Caudate nucleus (tissue), 63 donors: ENCODE measurements at places on chromosomes 7 and 10.

DNA sequence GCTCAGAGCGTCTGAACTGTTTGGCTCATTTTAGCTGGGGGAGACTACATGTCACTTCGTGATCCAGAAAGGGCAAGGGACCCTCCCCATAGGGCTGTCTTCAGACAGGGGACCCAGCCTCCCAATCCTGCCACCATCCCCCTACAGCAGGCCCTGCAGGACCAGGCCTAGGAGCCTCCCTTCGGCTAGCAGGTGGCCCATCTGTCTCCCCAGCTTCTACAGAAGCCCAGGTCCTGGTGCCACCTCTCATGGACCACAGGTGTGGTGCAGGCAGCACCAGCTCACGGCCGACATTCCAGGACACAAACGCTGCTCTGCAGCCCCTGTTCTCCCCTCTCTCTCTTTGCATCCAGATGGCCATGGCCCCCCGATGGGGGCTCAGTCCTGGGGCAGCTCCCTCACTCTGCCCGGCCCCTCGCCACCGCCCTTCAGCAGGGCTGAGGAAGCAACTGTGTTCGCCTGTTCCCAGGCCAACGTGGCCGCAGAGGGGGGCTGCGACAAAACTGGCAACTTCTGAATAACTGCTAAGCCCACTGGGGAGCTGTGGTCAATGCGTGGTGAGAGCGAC is 10.3 kb downstream of the TECPR1 start:
- no peak for DNase-seq

DNA sequence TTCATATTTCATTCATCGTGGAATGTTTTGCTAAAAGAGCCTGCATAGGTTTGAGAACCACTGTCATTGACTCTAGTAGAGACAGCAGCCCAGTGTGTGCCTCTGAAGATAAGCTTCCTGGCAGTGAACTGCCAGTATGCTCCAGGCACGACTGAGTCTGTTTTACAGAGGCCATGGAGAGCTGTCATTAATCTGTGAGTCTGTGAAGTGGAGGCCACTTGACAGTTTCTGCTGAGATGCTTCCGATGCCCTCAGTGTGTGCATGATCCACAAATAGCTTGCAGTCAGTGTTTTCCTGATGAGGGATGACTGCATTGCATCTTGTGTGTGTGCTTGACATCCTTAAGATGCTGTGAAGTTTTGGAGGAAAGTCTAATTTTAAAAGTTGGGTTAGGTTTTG is 162.2 kb downstream of the PFKFB3 start:
- DNase-seq: no peak

DNA sequence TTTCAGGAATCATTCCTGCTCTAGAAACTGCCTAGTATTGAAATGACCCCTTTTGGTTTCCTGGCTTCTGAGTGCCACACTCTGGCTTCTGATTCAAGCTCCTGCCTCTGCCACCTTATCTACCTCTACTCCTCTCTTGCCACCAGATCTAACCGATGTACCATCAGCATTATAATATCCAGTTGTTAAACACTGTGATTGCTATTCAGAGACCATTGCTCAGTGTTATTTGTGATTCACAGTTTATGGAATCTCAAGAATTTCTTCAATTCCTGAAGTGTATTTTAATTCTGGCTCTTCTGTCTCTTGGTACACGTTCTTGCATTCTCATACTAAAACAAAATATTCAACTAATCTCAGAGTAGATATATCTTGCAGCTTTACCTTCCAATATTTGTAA is 88.7 kb downstream of the DYNC1I1 start:
- no peak for DNase-seq

DNA sequence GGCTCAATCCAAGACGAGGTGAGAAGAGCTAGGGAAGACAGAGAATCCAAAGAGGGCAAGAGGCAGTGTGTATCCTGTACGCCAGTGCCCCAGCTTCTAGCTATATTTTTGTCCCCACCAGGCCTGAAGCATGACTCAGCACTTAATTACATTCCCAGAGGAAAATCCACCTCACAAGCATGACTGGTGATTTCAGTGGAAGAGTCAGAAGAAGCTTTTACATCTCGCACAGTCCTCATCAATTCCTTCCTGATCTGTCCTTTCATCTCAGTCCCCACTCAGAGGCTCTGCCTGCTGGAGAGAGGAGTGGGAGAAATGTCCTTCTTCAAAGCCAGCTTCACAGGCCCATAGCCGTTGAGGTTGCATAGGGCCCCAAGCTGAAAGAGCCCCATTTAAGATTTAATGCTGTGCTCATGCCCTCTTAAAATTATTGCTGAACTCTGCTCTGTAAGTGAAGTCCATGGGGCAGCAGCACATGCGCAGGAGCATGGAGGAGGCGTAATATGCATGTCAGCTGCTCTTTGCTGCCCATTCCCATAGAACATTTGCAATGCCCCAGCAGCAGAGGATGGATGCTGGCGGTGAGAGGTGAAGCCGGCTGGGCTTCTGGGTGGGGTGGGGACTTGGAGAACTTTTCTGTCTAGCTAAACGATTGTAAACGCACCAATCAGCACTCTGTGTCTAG is 39.0 kb upstream of the AOAH start:
- no peak for DNase-seq

DNA sequence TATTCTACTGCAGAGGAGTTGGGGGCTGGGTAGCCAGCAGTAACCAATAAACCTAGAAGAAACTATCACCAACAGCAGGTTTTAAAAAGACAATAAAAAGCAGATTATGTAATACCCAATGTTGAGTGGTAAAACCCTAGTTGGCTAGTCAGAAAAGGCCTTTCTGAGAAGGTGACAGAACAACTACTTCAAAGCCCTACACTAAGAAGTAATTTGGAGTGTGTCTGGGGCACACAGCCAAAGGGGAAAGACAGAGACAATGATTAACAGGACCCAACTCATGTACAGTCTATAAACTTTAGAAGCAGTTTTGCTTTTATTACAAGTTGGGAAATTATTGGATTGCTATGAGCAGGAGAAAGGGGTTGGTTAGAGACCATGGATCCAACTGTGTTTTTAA is 77.2 kb upstream of the TMEM106B start:
- no peak for DNase-seq

DNA sequence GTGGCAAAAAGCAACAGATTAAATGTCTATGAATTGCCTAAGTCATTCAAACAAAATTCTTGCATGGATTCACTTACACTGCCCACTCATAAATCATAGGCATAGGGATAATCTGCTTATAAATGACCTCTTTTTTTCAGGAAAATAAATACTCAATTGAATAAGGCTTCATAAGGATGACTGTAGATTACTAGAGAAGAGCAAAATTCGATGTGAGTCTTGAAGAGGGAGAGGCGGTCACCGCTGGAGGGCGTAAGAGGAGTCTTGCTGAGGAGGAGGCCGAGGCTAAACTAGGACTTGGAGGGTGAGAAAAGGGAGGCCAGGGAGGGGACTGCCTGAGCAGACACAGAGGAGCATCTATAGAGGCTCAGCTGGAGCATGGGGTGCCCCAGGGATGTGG is 135.4 kb upstream of the RSU1 start:
- DNase-seq: no peak

DNA sequence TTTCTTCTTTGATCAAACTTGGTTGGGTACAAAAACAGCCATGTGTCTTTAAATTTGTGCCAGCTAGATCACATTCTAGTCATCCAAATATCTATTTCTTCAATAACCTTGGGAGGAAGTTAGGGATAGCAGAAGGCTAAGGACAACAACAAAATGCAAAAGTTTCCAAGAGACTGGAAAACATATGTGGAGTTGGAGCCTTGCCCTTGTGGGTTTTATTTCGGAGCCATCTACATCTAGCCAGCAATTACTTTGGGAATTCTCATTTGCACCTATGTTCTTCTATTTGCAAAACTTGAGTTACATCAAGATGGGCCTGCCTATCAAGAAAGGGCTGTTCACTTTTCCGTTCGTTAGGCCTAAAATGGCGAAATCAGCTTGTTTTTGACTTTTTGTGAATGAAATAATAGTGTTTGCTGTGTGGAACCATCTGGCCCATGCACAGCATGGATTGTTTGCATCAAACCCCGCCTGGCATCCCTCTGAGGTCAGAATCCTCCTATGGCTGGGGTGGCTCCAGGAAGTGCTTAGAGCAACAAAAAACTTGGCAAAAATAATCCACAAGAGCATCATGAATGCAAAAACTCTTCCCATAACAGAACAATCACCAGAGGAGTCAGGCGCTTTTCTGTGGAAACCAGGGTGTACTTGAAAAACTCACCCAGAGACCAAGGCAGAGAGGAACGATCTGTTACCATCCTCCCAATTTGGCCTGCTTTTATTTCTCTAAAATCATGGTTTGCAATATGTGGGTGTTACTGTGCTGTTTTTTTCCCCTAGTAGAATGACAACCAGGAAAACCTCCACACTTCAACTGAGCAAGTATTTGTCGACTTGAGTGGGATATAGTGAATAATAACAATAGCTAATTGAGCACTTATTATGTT is 36.2 kb upstream of the XPNPEP1 start:
- no peak for DNase-seq

- DNase-seq: no peak
Observed at GRCh38 chr7:27140126-27140857, 3.2 kb downstream of the HOXA5 start.

GRCh38 chr10:12401466-12401865 is 52.1 kb downstream of the CAMK1D start:
- DNase-seq: no peak

DNA sequence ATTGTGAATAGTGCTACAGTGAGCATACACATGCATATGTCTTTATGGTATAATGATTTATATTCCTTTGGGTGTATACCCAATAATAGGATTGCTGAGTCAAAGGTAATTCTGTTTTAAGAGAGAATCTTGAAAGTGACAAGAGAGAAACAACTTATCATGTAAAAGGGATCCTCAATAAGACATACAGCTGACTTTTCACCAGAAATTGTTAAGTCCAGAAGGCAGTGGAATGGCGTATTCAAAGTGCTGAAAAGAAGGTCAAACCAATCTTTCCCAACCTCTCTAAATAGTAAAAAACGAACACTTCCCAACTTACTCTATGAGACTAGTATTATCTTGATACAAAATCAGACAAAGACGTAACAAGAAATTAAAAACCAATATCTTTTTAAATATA is 59.8 kb downstream of the LHFPL3 start:
- no peak for DNase-seq

DNA sequence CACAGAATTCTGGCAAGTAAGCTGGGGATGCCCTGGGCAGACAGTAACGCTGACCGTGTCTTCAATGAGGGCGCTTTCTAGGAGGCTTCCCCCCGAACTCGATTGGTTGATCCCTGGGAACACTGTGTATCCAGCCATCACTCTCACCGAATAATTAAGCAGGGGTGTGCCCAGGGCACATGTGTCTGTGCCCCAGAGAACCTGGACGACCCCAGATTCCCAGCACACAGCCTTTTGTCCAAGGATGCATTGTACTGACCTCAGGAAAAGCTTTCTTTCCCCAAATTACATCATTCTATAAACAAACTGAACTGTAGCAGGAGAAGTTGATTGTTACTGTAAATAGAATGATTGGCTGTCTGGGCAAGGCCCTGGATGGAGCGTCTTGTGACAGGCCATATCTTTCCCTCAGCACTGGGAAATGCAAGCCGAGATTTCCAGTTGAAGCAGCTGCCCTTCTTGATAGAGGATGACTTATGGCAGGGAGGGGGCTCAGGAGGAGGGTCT is 6.6 kb upstream of the DEPP1 start:
- no peak for DNase-seq

- no peak for DNase-seq
Observed at GRCh38 chr10:89419548-89419947, 5.2 kb downstream of the IFIT5 start.

- peak; percentile 12 for DNase-seq
Observed at GRCh38 chr10:102465466-102465865, 14.1 kb upstream of the C10orf95 start.

DNA sequence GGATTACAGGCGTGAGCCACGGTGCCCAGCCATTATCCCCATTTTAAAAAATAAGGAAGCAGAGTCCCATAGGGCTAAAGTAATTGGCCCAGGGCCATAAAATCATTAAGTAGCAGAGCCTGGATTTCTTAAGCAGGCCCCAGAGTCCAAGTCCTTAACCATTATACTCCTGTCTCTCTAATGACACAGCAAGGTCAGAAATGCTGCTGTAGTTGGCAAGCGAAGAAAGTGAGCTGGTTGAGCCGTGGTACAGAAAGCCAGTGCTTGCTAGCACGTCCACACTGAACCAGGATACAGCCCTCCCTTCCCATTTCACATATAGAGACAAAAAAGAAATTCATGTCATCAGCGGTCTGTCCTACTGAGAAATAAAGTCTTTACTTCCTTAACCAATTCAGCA is 562.7 kb downstream of the GALNT17 start:
- DNase-seq: no peak

- no peak for DNase-seq
Observed at GRCh38 chr10:95391164-95391563, 100.4 kb upstream of the PDLIM1 start.

- no peak for DNase-seq
Observed at GRCh38 chr7:157662110-157662791, 325.4 kb downstream of the DNAJB6 start.

DNA sequence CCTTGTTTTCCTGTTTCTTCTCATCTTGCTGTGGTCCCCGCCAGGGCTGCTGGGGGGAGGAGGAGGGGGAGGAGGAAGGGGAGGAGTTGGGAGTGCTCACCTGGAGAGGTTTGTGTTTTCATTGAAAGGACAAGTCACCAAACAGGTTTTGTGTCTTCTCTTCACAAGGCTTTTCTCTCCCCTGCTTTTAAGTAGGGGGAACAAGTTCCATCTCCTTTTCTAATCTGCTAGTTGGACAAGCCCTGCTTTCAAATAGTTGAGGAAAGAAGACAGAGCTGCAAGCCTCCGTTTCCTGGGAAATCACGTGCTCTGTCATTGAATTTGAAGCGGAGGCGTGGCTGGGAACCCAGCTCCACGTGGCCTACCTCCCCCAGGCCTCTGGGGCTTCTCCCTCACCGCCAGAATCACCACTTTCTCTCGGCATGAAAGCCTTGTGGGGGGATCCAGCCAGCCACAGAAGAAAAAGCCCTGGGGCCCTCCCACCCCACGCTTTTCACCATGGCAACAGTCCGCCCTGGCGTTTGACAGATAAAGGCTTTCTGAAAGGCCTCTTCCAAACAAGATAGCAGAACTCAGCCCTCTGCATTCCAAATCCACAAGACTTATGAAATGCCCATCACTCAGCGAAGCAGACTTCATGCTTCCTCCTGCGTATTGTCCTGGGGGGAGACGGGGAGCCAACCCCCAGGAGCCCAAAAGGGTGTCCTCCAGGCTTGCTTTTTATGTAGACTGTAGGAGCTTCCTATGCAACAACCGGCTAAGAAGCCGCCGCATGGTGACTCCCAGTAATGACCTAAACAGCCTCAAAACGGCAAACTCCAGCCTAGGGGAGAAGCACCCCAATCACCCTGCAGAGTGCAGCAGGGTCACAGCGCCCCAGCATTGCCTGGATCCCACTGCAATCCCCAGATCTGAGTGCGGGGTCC is 51.7 kb downstream of the PROSER2 start:
- peak; percentile 59 for DNase-seq

GRCh38 chr7:44062903-44063295 is 2.5 kb downstream of the PGAM2 start:
- DNase-seq: no peak

- no peak for DNase-seq
Observed at GRCh38 chr7:3861386-3861785, 560.3 kb downstream of the SDK1 start.
